ENCODE measurements at places on chromosomes 2 and 18. TPM values are rescaled to one million over a fixed set of nuclear protein-coding genes. Genes with fewer than 3 reads are reported as not detected.

The ACOXL gene
- not detected for total RNA-seq

The BCL2L11 gene
- total RNA-seq = 6.3 TPM

The AQP12A gene
- not detected for total RNA-seq

The KCNJ3 gene
- 4.2 TPM for total RNA-seq

The CHRNA1 gene
- total RNA-seq = 48.0 TPM

The DTNA gene
- 94.5 TPM for total RNA-seq

The ATOH8 gene
- total RNA-seq = 8.4 TPM

The IL1F10 gene
- not detected for total RNA-seq

The EN1 gene
- total RNA-seq = 4.2 TPM

The SATB2 gene
- 3.7 TPM for total RNA-seq

Data from skeletal muscle tissue (tissue), 5 donors.